ENCODE measurements at places on chromosomes 2 and 18.

DNA sequence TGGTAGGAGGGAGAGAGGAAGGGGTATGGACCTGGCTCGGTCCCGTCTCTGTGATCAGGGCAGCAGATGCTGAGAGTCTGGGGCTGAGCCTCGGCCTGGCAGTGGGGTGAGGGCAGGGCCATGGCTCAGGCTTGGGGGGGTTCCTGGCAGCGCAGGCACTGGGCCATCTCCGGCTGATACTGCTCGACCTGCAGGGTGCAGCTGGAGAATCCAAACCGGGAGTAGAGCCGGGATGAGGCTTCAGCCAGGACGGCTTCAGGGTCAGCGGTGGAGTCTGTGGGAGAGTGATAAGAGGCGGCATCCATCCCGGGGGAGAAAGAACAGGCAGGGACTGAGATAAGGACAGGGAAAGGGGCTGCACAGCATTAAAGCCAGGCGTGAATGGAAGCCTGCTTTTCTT, 7.7 kb downstream of the SLC30A3 start:
- no peak for DNase-seq

DNA sequence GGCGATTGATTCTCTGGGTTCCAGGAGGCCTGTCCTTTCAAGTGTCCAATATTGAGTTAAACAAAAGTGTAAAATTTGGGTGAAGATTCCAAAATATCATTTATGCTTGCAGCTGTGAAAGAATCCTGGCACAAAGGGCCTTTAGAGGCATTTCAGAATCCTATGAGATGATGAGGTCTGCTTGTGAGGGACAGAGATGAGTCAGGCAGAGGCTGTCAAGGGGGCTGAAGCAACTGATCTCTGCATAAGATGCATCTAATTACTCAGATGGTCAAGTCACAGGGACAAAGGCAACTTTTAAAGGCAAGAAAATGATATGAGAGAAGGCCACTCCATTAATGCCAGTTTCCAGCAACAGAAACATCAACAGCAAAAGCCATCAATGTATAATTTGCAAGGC, 78.8 kb downstream of the FHOD3 start:
- no peak for DNase-seq

DNA sequence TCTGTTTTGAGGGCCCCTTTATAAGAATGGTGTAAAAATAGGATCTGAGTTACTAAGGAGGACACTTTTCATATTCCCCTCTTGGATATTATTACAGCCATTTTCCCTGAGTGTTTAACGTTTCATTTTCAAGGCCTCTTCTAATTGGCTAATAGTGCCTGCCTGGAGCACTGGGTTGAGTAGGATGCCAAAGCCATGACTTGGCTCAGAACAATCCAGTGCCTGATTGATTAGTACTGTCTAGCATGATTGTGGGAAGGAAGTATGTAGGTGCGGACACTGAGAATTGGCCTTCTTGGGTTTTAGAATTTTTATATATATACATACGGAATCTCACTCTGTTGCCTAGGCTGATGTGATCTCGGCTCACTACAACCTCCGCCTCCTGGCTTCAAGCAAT, 66.1 kb downstream of the NAB1 start:
- no peak for DNase-seq

DNA sequence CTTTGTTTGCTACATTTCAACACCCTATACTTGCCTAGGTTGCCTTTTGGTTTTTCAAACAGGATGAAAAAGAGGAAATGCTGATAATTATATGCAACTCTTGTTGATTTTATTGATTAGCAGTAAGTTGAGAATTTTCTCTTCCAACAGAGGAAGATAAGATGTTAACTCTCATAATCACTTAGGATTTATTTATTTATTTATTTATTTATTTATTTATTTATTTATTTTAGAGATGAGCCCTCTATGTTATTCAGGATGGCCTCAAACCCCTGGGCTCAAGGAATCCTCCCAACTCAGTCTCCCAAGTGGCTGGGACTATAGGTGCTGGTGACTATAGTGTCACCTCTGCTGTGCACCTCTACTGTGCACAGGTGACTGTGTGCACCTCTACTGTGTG, 111.4 kb upstream of the GLS start:
- no peak for DNase-seq

- no peak for DNase-seq
Measured at GRCh38 chr2:220682616-220683015, 889.5 kb downstream of the EPHA4 start.

DNA sequence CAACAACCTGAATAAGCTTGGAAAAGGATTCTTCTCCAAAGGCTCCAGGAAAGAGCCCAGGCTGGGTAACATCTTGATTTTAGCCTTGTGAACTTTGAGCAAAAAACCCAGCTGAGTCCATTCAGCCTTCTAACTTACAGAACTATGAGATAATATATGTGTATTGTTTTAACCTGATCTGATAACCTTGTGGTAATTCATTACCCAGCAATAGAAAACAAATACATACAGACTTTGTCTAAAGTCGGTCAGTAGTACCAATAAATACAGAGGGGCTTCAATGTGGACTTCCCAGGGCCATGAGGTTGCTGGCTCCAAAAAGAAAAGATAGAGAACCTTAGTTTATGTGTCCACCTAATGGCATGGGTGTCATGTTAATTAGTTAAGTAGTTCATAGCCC, 191.8 kb downstream of the KCNH7 start:
- no peak for DNase-seq

DNA sequence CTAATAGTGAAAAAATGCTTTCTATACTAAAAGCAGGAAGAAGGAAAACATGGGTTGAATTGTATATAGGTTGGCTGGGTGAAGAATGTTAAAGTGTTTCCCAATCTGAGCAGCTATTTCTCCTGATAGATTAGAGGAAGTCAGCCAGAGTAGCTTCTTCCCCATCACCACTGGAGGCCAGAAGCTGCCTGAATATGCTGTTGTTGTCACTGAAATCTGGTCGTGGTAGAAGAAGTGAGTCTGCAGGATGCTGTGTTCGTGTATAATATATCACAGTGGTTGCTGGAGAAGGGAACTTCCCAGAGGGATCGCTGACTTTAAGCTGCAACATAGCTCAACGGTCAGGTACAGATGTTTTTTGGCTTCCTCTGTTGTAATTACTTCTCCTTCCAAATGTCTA, 247.5 kb upstream of the LRATD1 start:
- no peak for DNase-seq

- DNase-seq, result no peak
Measured at GRCh38 chr2:181876614-181877063, 14.9 kb upstream of the ITPRID2 start.

DNA sequence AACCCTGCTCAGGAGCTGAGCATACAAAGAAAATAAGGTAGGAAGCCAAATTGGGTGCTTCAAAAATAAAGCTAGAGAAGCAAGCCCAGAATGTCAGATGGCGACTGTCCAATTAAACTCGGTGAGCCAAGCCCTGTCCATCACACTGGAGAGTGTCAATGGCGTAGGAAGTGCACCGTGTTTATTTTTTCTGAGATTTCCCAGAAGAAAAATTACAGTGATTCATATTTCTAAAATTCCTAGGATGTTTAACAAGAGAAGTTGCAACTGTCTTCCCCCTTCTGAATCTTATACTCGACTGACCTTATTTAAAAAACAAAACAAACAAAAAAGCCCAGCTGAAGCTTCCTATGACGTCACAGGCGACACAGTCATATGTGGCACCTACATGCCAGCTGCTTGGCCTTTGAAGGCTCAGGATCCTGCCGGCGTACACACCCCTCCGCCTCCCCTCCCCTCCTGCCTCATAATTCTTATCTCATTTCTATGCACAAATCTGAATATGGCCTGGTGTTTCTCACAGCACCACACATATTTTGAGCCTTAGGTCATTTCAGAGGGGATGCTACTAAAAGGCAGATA, 60.8 kb downstream of the MBP start:
- no peak for DNase-seq

GRCh38 chr2:81087646-81088045, 783.1 kb upstream of the LRRTM1 start:
- DNase-seq, result no peak

GRCh38 chr2:171166328-171166983, 5.8 kb upstream of the TLK1 start:
- DNase-seq, result no peak

DNA sequence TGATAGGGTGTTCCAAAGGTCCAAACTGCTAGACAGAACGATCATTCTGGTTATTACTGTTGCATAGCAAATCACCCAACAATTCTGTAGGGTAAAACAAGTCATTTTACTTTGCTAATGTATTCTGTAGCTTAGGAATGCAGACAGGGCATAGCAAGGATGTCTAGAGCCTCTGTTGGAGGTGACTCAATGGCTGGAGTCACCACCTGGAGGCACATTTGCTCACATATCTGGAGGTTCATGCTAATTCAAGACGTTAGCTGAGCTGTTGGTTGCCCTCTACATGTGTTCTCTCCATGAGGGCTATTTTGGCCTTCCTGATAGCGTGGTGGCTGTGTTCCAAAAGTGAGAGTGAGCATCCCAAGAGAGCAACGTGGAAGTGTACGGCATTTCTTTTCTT, 22.5 kb upstream of the ST8SIA3 start:
- DNase-seq, result no peak

- no peak for DNase-seq
Measured at GRCh38 chr18:4758980-4759379, 303.9 kb upstream of the DLGAP1 start.

DNA sequence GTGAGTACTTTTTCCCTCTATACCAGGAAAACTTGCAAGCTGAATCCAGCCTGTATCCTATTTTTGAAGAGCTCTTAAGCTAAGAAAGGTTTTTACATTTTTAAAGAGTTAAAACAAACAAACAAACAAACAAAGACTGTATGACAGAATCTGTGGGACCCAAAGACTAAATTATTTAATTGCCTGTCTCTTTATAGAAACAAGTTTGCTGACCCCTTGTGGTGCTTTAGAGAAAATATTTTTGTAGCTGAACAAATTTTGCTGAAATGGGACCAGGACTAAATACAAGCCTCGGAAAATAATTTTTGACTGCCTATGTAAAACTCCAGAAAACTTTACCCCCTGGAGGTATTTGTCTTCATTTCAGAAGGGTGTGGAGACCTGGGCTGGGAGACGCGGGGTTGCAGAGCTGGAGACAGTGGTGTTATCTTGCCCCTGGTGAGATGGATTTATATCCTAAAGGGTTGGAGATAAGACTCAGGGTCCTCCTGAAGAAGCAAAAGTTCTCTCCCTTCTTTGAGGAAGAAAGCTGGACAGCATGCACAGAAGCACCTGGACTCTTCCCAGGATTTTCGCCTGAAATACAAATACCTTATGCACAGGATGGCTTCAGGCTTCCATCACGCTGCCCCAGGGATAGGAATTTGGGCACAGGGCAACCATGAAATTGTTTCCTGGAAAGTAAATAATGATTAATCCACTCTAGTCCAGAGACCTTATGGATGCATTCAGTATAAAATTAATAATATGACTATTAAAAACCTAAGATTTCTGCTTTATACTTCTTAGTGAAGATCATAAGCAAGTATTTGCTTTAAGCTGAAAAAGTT, 54.3 kb downstream of the TMX3 start:
- no peak for DNase-seq

- no peak for DNase-seq
Measured at GRCh38 chr2:29443151-29443550, 327.9 kb downstream of the CLIP4 start.

DNA sequence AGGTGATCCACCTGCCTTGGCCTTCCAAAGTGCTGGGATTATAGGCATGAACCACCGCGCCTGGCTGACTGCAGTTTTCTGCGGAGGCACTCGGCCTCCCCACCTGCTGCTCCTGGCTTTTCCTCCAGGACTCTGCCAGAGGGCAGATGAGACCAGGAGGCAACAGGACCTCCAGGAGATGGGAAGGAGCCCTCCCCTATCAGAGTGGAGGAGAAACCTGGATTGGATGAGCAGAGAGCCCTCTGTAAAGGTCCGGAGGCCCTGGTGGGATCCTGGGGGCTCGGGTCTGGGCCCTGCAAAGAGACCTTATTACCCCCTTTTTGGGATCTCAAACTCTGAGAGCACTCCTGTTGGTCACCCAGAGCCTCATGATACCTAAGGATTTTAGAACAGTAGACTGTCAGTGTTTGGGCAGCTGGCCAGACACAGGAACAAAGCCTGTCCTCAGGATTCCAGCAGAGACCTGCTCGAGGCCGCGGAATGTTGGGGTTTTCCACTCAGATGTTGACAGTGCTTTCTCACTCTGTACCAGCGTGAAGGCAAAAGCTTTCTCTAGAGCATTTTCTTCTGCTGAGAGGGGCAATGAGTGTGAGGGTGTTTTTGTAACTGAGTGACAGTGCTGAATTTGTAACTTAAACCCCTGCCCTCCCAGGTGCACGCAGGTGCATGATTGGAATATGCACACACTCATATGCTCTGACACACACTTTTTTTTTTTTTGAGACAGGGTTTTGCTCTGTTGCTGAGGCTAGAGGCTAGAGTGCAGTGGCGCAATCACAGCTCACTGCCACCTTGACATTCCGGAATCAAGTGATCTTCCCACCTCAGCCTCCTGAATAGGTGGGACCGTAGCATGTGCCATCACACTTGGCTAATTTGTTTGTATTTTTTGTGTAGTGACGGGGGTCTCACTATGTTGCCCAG, 48.4 kb downstream of the NPPC start:
- DNase-seq, result no peak

- no peak for DNase-seq
Measured at GRCh38 chr2:96940980-96941775, 45.2 kb downstream of the FAM178B start.

DNA sequence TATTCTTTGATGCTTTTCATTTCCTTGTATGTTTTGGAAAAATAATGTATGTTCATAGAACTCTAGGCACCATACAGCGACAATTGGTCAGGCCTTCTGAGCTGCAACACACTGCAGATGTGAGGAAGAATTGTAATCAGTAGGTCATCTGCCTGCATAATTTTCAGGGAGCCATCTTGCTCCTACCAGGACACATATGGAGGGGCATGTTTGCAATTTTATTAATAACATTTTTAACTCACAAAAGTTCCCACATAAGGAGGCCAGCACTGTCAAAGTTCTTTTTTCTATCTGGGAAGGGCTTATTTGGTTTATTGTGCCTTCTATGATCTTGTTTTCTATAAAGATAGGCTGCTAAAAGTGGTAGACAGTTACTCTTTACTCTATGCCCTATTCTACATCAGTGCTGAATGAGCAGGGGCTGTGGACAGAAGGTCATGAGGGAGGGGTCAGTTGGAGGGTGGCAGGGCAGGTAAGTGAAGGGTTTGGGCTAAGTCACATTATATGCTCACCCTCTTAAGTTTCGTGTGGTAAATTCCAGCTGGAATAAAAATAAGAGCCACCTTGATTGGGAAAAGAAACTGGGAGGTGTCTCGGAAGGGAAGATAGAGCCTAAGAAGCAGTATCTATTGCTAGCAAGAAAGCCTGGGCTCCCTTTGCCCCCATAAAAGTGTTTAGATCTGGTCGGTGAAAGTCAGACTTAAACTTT, 126.3 kb downstream of the PLCL1 start:
- DNase-seq, result no peak

- DNase-seq, result no peak
Measured at GRCh38 chr2:163171786-163172530, 333.4 kb upstream of the KCNH7 start.

Measured in stimulated activated CD8-positive, alpha-beta memory T cell treated with anti-CD3 and anti-CD28 coated beads, Interleukin-15, amount 100 ng/mL, for 4 hours (primary cell).